Astrocyte (in vitro differentiated cells and primary cell): ENCODE measurements at places on chromosomes 12 and 14. TPM values are rescaled to one million over a fixed set of nuclear protein-coding genes. Genes with fewer than 3 reads are reported as not detected.

DNA sequence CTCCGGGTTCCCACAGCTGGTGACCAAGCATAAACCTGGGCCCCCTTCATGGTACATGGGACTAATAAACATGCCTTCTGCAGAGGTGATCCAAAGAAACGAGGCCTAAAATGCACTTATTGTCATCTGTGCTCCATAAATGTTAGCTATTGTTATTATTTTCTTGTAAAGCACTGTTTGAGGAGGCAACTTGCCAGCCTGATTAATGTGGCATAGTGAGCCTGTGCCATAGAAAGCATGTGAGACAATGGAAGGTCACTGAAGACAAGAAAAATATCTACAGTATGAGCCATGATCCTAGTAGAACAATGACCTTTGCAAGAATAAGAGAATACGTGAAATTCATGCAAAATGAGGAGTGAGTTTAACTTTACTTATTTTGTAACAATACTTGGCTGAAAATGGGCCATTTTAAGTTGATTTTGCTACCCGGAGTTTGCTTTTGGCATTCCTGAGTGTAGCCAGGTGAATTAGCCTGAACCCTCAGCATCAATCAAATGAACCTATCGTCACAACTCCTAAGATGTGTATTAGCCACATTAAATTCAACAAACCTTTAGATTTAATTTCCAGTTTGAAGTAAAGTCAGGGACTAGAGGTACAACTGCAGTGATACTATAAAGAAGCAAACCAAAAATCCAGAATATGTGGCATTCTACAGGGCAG is 52.2 kb downstream of the CPM start:
- DNase-seq: no peak

DNA sequence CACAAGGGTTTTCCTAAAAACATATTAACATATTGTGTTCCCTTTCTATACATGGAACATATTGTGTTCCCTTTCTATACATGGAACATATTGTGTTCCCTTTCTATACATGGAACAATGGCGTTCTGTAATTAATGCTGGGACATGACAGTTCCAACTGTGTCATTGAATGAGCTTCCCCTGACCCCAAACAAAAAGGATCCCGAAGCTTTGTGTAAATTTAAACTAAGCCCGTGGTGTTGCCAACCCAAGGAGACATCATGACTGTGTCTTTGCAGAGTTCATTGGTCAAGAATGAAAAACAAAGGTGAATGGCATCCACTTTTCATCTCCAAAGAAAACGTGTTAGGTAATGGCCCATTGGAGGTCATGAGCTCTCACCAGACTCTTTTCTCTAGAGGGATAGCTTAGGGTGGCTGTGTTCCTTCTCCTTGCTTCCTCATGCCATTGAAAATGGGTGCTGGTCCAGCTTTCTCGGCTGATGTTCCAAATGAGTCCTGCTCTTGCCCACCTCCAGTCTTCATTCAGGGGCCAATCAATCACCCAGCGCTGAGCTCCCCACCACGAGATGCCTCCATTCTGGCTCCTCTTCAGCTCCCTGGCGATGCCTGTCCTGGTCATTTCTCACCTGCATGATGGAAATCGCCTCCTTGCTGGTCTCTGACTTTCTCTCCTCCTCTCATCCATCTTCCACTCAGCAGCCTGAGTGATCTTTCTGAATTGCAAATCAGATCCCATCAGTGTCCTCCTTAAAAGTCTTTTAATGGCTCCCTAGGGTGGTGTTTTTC is 156.1 kb downstream of the VRK1 start:
- no peak for DNase-seq

- no peak for DNase-seq
Measured at GRCh38 chr12:53998900-53999236, 1.1 kb upstream of the HOXC9 start.

RNF212B gene
- not detected in 2 replicates for total RNA-seq

ABCD2 gene
- 0.09 TPM in 1 of 2 replicates, not detected in the other for total RNA-seq

GRCh38 chr12:62472472-62472871 is 5.8 kb downstream of the MON2 start:
- DNase-seq: no peak

KRT72 gene
- not detected in 2 replicates for total RNA-seq

CCDC184 gene
- 3.3 and 3.5 TPM in 2 replicates for total RNA-seq

AKAP3 gene
- total RNA-seq: 0.94 and 1.4 TPM in 2 replicates

DNA sequence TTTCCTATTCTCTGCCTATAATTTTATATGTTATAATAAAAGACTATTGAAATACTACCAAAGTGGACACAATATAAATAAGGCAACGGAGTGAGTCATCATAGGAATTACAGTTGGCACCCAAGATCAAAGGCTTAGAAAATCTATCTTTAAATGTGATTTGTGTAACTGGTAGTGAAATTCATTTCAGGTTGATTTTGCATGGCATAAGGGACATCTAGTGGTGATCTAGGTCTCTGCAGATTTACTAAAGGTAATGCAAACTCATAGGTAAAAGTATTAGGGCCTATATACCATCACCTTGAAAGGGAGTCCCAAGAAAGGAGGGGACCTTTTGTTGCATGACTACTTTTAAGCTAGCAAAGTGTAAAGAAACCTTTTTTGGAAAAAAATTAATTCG is 527.2 kb downstream of the NRXN3 start:
- DNase-seq: peak; percentile 23

GPR132 gene
- 1.7 and 2.2 TPM in 2 replicates for total RNA-seq

DNA sequence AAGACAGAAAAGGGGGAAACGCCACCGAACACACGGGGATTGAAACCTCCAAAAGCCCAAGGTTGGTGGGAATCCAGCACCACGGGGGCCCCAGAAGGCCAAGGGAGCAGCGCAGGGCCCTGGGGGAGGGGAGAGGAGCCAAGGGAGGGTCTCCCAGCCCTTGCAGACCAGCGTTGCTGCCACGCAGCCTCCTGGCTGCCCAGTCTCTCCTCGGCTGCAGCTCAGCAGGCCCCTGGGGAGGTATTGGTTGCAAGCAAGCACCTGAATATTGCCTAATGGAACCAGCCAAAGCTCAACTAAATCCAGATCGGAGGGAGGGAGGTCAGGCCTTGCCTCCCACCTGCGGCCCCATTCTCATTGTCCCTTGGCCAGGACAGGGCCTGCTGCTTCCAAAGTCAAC is 15.8 kb downstream of the TMEM229B start:
- no peak for DNase-seq

- peak; percentile 51 for DNase-seq
Measured at GRCh38 chr12:91902860-91903683, 242.6 kb downstream of the BTG1 start.

AGAP2 gene
- 0.14 and 0.17 TPM in 2 replicates for total RNA-seq

CLEC1A gene
- not detected in 2 replicates for total RNA-seq

MYO1H gene
- not detected in 2 replicates for total RNA-seq

- DNase-seq: peak; percentile 16
Measured at GRCh38 chr14:21498540-21499526, 12.3 kb downstream of the METTL3 start.

DNA sequence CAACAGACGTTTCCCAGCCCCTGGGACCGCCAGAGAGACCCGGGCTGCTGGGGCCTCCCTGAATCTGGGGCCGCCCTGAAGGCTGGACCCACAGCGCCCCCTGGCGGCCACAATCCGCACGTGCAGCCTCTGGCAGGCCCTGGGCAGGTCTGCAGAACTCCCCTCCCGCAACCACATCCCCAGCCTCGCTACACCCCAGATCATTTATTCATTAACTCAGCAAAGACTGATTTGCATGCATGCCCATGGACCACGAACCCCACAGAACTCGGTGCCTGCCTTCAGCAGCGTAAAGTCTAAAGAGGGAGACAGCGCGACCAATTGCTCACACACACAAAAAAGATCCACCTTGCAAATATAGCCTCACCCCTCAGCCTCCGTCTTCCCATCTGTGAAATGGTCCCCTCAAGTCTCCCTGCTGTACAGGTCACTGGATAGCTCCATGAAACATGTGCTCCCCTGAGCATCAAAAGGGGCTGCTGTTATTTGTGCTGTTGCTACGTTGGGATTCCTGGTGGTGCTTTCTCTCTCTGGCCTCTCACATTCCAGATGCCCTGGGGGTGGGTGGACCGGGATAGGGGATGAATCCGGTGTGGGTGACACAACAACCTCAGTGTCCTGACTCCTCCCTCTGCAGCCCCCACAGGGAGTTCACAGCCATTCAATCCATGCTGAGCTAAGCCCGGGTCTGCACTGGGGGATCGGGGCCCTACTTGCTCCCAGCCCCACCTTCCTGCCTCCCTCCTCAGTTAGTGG is 96.4 kb downstream of the SCARB1 start:
- DNase-seq: no peak

TRPV4 gene
- total RNA-seq: 0.75 and 0.84 TPM in 2 replicates

- no peak for DNase-seq
Measured at GRCh38 chr14:77970646-77971045, 170.7 kb downstream of the ADCK1 start.

TBX5 gene
- not detected in 2 replicates for total RNA-seq

GRCh38 chr12:53048780-53049401 is 974 bp upstream of the TNS2 start:
- no peak for DNase-seq

GRCh38 chr12:114769634-114770033 is 85.7 kb upstream of the TBX3 start:
- no peak for DNase-seq

DNA sequence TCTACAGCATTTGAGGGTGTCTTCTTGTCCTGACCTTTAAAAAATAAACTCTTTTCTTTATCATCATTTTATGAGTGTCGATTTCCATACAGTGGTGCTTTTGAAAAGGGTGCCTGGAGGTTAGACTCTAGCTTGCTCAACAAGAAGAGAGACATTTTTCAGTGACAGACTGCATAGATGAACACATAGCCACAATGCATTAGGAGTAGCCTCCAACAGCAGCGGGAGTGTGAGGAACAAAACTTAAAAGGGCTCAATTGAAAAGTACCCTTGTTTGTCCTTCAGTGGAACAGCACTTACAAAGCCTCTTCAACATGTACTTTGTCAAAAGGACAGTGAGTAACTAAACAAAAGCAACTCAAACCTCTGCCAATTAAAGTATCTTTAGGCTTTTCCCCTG is 119.3 kb downstream of the SOX5 start:
- no peak for DNase-seq

KCNK13 gene
- total RNA-seq: 0.09 TPM in 1 of 2 replicates, not detected in the other

TTC9 gene
- 6.9 and 8.4 TPM in 2 replicates for total RNA-seq

DACT1 gene
- total RNA-seq: 49.3 and 55.0 TPM in 2 replicates
